ENCODE measurements at places on chromosomes 4 and X.

- no peak overlapping the region for H3K27ac ChIP-seq
- no peaks in the 10 kb centered on the region for H3K36me3 ChIP-seq
- H3K4me3 ChIP-seq = no peak overlapping the region
- no peak for DNase-seq
These were observed 127.9 kb downstream of the OR13H1 start for GRCh38 chrX:131671735-131672134.

DNA sequence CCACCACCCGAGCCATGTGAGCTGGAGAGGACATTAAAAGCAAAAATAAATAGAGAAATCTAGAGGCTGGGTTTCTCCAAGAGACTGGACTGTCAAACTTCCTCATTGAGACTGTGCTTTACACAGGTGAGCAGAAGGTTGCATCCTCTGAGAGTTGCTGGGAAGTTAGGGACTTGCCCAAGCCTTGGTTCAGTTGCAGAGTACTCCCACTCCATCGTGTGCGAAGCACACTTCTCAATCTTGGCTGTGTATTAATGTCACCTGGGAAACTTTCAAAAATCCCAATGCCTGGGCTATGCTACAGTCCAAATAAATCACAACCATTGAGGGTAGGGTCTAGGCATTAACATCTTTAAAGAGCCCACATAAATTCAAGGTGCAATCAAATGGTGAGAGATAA is 89.2 kb downstream of the ZNF330 start:
- no peaks in the 10 kb centered on the region for H3K27me3 ChIP-seq
- no peak overlapping the region for H3K4me3 ChIP-seq
- H3K36me3 ChIP-seq = no peaks in the 10 kb centered on the region
- peaks cover 3% of the 10 kb centered on the region for H3K4me1 ChIP-seq
- DNase-seq = no peak

- H3K27me3 ChIP-seq = no peaks in the 10 kb centered on the region
- no peak overlapping the region for H3K4me3 ChIP-seq
- no peak for DNase-seq
- no peaks in the 10 kb centered on the region for H3K36me3 ChIP-seq
- peaks cover 4% of the 10 kb centered on the region for H3K4me1 ChIP-seq
These were observed 44.8 kb upstream of the NSG1 start for GRCh38 chr4:4341861-4342650.

DNA sequence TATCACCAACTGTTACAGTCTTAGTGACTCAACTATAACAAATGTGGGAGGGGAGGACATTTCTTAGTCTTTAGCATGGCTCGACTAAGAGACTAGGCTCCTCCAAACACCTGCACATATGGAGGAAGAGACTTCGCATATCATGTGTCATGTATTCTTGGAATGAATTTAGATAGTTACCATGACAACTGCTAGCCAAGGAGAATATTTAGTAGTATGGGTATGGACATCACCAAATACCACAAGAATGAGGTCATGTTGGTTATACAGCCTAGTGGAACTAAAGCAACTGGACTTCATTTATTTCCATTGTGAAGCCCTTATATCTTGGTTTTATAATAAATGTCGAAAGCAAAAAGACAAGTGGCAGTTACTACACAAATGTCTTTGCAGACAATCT is 512.3 kb downstream of the CFAP47 start:
- H3K27ac ChIP-seq = no peak overlapping the region
- no peak for DNase-seq
- H3K4me1 ChIP-seq = no peaks in the 10 kb centered on the region
- no peaks in the 10 kb centered on the region for H3K36me3 ChIP-seq

GRCh38 chrX:16528620-16529019 is 121.3 kb upstream of the S100G start:
- no peak for DNase-seq
- H3K4me3 ChIP-seq = no peak overlapping the region
- no peaks in the 10 kb centered on the region for H3K27me3 ChIP-seq

DNA sequence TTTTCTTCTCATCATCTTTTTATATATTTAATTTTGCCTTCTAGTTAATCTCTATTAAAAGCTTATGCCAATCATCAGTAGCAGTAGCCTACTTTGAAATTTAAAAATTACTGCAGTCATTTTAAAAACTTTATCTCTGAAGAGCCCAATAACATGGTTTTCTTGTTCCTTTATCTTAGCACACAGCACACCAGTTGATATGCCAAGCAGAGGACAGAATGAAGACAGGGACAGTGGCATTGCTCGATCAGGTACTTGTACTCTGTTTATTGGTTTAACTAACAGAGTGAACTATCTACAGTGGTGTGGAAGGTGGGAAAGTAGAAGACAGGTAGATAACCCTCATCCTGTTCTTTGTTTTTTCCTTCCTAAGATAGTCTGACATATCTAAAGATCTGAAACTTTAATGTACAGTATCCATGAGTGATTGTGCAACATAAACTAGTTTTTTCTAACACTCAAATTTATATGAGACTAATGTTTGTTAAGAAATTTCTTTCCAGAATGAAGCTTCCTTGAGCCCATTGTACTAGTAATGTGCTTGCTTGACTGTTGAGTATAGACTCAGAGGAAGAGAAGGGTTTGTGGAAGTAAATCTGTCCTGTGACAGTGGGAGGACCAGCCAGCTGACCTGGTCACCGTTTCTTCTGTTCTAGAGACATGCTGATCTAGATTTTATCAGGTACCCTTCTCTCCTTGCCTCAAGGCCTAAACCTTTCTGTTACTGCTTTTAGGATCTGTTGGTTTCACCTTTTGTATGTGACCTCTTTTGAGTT is 66.6 kb downstream of the FNIP2 start:
- no peak for DNase-seq
- no peak overlapping the region for H3K4me3 ChIP-seq
- peaks cover 33% of the 10 kb centered on the region for H3K27me3 ChIP-seq
- H3K36me3 ChIP-seq = no peaks in the 10 kb centered on the region

DNA sequence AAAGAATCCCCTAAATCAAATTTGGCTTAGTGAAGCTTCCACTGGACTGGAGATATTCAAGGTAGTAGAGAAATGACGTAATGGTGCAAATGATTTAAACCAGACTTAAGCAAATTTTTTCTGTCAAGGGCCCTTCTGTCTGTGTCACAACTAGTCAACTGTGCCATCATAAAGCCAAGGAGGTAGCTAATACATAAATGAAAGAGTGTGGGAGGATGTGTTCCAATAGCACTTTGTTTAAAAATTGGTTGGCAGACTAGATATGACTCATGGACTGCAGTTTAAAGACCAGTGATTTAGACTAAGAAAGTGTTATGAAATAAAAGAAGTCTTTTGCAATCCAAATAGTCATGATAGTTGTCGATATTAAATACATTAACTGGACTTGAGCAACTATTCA is 24.3 kb upstream of the TEX13C start:
- no peaks in the 10 kb centered on the region for H3K36me3 ChIP-seq
- H3K4me1 ChIP-seq = no peaks in the 10 kb centered on the region
- no peak overlapping the region for H3K4me3 ChIP-seq
- no peak overlapping the region for H3K27ac ChIP-seq
- no peaks in the 10 kb centered on the region for H3K27me3 ChIP-seq
- no peak for DNase-seq

DNA sequence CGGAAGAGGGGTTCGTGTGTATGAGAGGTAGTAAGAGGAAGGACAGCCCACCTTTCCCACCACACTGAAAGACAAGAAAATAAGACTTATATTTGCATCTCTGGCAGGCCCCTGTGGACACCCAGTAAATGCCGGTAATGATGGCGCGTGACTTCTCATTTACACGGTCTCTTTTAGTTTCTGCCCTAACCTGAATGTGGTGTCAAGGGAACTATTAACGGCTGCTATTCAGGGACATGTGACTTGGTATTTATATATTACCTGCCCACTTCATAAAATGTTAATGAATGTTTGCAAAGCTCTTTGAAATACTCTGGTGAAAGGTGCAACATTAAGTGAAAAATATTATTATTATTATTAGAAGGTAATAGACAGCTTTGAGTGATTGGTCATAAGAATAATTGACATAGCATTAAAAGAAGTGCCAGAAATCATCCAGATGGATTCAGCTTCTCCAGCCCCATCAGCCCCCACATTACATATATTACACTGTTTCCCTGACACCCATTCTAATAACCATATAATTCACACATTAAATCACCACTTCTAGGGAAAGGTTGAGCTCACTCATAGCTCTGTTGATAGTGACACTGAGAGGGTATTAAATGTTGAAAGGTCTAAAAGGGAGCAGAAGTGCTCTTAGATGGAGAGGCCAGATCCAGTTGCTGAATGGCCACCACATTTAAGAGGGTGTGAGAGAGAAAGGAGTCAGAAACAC is 83.0 kb upstream of the BEND4 start:
- no peaks in the 10 kb centered on the region for H3K4me1 ChIP-seq
- H3K36me3 ChIP-seq = no peaks in the 10 kb centered on the region
- no peak overlapping the region for H3K27ac ChIP-seq
- H3K27me3 ChIP-seq = no peaks in the 10 kb centered on the region

GRCh38 chrX:79138658-79139241 is 5.7 kb upstream of the GPR174 start:
- H3K27ac ChIP-seq = peak overlapping the region; percentile 71
- peaks cover 36% of the 10 kb centered on the region for H3K4me1 ChIP-seq
- H3K36me3 ChIP-seq = no peaks in the 10 kb centered on the region
- no peak overlapping the region for H3K4me3 ChIP-seq
- peak; percentile 80 for DNase-seq

- H3K27ac ChIP-seq = no peak overlapping the region
- no peaks in the 10 kb centered on the region for H3K36me3 ChIP-seq
- H3K27me3 ChIP-seq = no peaks in the 10 kb centered on the region
- no peak for DNase-seq
These were observed 167.6 kb upstream of the ANK2 start for GRCh38 chr4:112881842-112882241.

DNA sequence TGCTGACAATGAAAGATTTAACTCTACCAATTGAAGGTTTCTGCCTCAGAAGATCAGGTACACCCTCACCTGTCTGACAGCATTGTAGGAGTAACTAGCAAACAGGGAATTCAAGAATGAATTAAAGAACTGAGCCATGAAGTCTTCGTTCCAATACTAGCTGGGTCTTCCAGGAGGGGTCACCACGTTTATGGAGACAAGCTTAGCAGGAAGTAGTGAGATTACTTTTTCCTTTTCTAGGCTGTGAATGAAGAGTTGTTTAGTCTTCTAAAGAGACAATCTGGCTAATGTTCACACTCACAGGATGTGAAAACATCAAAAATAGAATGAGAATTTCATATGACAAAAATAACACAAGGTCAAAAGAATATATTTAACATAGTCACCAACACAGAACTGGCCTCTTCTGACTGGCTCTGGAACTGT is 54.9 kb downstream of the REELD1 start:
- DNase-seq = no peak
- no peaks in the 10 kb centered on the region for H3K27me3 ChIP-seq
- H3K4me1 ChIP-seq = no peaks in the 10 kb centered on the region
- no peaks in the 10 kb centered on the region for H3K36me3 ChIP-seq

DNA sequence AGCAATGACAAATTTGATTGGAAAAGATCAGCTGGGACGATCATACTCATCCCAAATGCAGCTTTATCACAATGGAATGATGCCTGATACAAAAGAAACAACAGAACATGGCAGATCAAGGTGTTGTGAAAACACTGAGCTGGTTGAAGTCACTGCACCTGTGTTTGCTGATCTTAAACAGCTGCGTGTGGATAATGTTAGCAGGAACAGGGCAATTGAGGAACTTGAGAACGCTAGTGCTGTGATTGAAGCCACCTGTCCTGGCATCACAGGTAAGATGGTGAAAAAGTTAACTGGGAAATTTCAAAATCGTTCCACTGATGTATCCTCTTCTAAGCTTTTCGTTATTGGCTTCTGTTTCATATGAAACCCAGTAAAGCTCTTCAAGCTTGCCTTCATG is 27.4 kb upstream of the SOD3 start:
- no peaks in the 10 kb centered on the region for H3K4me1 ChIP-seq
- H3K27ac ChIP-seq = no peak overlapping the region
- H3K36me3 ChIP-seq = no peaks in the 10 kb centered on the region
- no peaks in the 10 kb centered on the region for H3K27me3 ChIP-seq
- no peak overlapping the region for H3K4me3 ChIP-seq

- no peaks in the 10 kb centered on the region for H3K36me3 ChIP-seq
- peaks cover 34% of the 10 kb centered on the region for H3K4me1 ChIP-seq
- H3K4me3 ChIP-seq = no peak overlapping the region
- H3K27ac ChIP-seq = no peak overlapping the region
- peaks cover 70% of the 10 kb centered on the region for H3K27me3 ChIP-seq
These were observed 5.7 kb downstream of the PITX2 start for GRCh38 chr4:110617075-110617640.

DNA sequence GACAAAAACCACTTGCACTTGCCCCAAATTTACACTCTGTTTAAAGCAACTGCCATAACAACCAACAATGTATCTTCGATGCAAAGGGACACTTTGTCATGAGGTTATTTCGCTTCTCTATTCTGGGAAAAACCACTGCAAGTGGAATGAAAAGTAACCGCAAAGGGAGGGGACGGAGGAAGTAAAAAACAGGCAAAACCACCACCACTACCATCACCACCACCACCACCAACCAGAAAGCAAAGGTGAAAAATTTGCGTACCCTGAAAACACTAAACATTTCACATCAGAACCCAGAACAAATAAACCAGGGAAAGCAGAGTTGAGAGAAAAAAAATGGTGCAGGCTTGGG is 1.2 kb upstream of the N4BP2 start:
- no peaks in the 10 kb centered on the region for H3K36me3 ChIP-seq
- peaks cover 14% of the 10 kb centered on the region for H3K4me1 ChIP-seq
- peak overlapping the region; percentile 84 for H3K27ac ChIP-seq
- peak overlapping the region; percentile 44 for H3K4me3 ChIP-seq
- DNase-seq = no peak
- H3K27me3 ChIP-seq = no peaks in the 10 kb centered on the region

- no peak overlapping the region for H3K4me3 ChIP-seq
- peaks cover 4% of the 10 kb centered on the region for H3K36me3 ChIP-seq
- no peaks in the 10 kb centered on the region for H3K27me3 ChIP-seq
- DNase-seq = no peak
- no peak overlapping the region for H3K27ac ChIP-seq
- H3K4me1 ChIP-seq = no peaks in the 10 kb centered on the region
These were observed 112.7 kb downstream of the ZAR1 start for GRCh38 chr4:48602763-48603162.

DNA sequence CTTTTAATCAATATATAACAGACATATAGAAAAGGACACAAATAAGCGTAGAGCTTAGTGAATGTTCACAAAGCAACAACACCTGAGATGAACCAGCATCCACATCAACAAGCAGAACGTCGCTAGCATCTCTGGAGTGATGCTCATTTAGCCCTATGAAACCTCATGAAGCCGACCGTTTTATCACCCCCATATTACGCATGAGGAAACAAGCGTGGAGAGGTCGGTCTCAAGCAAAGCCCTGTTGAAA is 524 bp upstream of the RPS3A start:
- peak overlapping the region; percentile 91 for H3K27ac ChIP-seq
- H3K4me1 ChIP-seq = peaks cover 26% of the 10 kb centered on the region
- H3K27me3 ChIP-seq = no peaks in the 10 kb centered on the region
- DNase-seq = no peak
- H3K36me3 ChIP-seq = peaks cover 36% of the 10 kb centered on the region

- no peaks in the 10 kb centered on the region for H3K27me3 ChIP-seq
- H3K27ac ChIP-seq = no peak overlapping the region
- H3K4me1 ChIP-seq = peaks cover 12% of the 10 kb centered on the region
- no peak overlapping the region for H3K4me3 ChIP-seq
- DNase-seq = no peak
- H3K36me3 ChIP-seq = no peaks in the 10 kb centered on the region
These were observed 87.4 kb downstream of the ATXN3L start for GRCh38 chrX:13232484-13232883.
